ENCODE measurements at places on chromosomes 1 and 21.

GRCh38 chr1:52002038-52002917 lies 11.8 kb upstream of the RAB3B start:
- DNase-seq: peak; percentile 29

DNA sequence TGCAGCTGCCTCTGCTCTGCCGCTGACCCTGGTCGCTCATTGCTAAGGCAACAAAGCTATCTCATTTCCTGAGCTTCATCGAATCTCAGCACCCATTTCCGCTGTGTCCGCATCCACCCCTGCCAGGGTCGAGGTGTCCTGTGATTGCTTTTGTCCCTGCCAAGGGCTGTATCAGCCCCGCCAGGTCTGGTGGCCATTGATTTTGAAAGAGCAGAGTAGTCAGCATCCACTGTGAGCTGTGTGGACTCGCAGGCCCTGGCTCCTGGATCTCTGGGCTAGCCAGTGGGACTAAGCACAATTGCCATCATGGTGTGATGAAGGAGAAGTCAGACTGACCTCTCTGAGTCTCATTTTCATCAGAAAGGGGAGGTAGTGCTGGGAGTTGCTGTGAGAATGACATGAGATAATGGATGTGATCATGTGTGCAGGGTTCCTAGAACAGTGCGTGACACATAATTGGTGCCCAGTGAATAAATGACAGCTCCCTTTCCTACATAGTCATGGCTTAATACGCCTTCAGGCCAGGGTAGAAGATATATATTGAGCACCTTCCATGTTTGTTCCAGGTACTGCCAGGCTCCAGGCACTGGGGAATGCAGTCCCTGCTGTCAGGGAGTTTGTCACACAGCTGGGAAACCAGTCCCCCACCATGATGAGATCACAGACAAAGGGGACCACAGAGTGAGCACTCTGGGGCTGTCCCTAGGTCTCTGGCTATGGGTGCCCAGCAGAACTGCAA lies 32.1 kb downstream of the NAV1 start:
- no peak for DNase-seq

GRCh38 chr1:27360159-27361043 lies 6.4 kb downstream of the MAP3K6 start:
- DNase-seq: no peak

DNA sequence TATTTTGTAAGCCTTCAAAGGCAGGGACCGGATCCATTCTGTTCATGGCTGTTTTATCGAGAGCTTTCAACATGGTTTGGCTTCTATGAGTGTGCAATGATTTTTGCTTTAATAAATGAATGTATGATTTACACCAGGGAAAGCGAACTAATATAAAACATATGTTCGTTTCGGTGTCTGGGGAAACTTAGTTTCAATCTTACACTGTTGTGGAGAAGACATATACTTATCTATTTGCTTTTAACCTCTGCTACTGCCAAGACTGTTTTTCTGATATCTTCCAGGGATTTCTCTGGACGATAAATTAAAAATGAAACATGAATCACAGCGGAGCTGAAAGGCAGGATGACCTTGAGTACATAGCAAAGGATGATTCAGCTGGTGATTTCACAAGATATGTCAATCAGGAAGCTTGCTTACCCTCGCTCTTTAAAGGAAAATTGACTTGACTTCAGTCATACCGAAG lies 14.7 kb upstream of the CYYR1 start:
- DNase-seq: no peak

GRCh38 chr21:15243406-15243805 lies 178.6 kb upstream of the NRIP1 start:
- no peak for DNase-seq

GRCh38 chr1:5507340-5507739 lies 484.9 kb downstream of the NPHP4 start:
- no peak for DNase-seq

- DNase-seq: no peak
These were observed 12.3 kb upstream of the IL22RA1 start for GRCh38 chr1:24155011-24155782.

DNA sequence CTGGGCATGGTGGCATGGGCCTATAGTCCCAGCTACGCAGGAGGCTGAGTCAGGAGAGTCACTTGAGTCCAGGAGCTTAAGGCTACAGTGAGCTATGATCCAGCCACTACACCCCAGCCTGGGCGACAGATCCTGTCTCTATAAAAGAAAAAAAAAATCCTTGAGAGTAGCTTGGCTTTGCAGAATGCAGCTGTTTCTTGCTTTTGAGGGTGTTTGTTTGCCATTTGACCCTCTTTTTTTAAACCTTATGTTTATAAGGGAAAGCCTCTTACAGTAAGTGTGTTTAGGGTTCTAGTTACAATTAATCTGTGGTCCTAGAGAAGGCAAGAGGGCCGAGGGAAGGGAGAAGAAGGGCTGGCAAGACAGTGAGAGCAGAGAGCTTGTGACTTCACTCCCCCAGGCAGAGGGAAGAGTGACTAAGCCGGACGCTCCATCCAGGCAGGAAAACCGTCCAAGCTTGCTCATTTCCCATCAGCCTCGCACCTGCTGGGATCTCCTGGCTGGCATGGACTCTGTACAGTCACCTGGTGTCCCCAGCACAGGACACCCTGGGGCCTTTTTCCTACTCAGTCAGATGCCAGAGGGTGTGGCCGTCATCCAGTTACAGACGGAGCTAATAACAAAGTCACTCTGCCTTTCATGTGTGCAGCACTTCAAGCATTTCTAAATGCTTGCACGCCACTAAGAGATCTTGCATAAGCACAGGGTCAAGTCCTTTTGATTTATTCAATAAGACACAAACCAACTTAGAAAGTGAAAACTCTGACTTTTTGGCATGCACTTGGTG lies 55.5 kb upstream of the PSEN2 start:
- DNase-seq: no peak

- no peak for DNase-seq
These were observed 101.5 kb upstream of the IFFO2 start for GRCh38 chr1:19057784-19058475.

- DNase-seq: no peak
These were observed 12.9 kb upstream of the FTCD start for GRCh38 chr21:46168238-46168637.

DNA sequence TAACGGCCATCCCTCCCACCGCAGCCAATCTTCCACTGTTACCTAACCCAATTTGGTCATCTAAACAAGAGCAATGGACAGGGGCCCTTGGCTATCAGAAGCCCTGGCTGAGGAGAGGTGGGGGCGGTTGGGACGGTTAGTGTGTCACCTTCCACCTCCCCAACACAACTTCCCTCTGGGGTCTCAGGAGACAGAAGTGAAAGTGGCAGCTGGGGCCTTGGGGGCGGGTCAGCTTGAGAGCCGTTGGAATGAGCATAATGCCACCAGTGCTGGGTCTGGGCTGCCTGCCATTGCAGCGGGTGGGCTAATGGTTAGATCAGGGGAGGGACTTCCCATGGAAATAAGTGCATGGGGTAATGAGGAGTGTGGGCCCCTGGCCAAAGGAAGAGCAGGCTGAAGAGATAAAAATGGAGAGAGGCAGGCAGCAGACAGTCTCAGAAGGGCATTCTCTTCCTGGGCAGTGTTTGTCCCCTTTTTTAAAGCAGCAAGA lies 7.9 kb downstream of the MEF2D start:
- no peak for DNase-seq

GRCh38 chr1:236421022-236421421 lies 26.9 kb downstream of the EDARADD start:
- no peak for DNase-seq

- no peak for DNase-seq
These were observed 512.5 kb upstream of the LRRC7 start for GRCh38 chr1:69055194-69055593.

- DNase-seq: no peak
These were observed 65.5 kb downstream of the MEF2D start for GRCh38 chr1:156434989-156435544.

DNA sequence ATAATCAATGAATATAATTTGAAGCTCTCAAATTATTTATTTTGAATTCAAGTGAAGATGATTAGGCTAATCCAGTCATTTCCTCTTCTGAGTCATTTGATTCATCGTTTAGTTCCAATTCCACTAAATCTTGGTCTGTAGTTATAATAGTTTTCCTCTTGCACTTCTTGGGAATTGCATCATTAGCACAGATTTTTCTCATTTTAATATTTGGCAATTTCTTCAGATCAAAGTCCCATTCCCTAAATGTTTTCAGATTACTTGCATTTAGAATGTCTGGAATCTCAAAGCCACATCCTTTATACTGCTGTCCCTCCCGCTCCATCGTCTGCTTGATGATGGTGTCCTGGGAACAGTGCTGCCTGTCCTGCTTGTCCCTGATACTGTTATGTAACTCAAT lies 43.5 kb downstream of the MAST2 start:
- no peak for DNase-seq

DNA sequence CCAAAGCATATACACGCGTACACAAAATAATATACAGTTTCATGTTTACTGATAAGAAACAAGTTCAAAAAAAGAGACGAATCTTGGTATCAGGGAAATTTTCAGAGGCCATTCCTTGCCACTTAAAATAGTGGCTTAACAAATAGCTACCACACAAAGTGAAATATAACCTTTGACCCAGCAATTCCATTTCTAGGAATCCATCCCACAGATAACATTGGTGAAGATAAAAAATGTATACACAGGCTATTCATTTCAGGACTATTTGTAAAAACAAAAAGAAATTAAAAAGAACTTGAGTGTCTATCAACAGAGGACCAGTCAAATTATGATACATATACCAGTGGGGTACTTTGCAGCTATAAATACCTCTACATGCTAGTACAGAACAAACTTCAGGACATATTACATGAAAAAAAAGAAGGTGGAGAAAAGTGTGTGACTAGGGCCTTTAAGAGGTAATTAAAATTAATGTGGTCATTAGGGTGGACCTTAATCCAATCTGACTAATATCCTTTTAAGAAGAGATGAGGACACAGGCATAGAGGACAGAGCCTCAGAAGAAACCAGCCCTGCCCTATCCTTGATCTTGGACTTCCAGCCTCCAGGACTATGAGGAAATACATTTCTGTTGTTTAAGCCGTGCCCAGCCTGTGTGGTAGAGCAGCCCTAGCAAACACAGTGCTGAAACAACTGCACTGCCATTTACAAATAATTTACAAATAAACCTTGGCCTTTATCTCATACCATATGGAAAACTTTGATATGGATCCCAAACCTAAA lies 7.8 kb downstream of the UBE2G2 start:
- DNase-seq: no peak

DNA sequence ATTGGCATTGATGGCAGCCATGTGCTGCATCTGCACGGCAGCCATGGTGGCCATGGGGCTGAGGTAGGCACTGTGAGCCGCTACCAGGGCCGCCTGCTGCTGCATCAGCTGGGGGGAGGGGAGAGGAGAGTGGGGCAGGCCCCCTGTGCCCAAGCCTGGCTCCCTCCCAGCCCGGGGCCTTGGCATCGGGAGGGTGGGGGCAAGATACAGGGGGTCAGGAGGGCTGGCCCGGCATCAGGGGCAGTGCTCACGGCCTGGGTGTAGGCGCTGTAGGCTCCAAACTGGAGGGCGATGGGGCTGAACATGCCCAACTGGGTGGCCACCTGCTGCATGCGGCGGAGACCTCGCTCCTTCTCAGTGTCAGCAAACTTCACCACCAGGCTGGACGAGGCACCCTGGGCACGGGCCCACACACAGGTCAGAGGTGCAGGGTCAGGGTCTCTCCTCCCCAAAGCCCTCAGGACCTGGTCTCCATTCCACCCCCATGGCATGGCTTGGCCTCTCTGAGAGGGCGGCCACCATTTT lies 9.0 kb downstream of the CELF3 start:
- DNase-seq: no peak

DNA sequence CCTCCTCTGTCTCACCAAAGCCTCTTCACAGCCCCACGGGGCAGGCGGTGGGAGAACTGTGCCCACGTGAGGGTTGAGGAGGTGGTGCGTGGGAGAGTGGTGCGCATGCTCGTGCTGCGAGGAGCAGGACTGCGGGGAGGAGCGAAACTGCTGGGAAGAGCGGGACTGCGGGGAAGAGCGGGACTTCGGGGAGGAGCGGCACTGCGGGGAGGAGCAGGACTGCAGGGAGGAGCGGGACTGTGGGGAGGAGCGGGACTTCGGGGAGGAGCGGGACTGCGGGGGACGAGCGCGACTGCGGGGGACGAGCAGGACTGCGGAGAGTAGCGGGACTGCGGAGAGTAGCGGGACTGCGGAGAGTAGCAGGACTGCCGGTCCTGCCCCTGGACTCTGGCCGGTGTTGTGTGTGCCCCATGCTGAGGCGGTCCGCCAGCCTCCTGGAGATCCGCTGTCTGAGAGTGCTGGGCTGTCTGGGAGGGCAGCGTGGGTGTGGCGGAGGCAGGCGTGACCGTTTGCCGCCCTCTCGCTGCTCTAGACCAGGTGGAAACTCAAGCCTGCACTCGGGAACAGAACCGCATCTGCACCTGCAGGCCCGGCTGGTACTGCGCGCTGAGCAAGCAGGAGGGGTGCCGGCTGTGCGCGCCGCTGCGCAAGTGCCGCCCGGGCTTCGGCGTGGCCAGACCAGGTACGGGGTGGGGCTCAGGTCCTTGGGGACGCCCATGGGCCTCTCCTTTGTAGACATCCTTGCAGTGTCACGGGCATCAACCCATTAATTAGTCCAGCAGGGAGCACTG lies 24.6 kb downstream of the TNFRSF1B start:
- no peak for DNase-seq

- no peak for DNase-seq
These were observed 22.2 kb upstream of the GPR25 start for GRCh38 chr1:200850554-200850953.

DNA sequence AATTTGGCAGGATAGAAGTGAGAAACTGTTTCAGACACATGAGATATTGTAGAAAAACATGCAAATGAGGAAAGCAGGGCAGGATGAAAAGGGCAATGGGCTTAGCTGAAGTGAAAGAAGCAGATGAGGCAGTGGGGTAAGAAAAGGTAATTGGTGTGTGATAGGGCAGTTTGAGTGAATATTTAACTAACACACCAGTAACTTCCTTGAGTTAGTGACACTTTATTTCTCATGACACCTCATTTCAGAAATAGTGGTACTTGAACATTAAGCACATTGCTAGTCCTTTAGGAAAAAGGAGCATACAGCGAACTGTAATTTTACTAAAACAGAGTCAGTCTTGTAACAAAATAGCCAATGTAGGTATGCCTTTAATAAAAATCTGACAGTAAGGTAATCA lies 415.0 kb downstream of the DPYD start:
- DNase-seq: no peak

DNA sequence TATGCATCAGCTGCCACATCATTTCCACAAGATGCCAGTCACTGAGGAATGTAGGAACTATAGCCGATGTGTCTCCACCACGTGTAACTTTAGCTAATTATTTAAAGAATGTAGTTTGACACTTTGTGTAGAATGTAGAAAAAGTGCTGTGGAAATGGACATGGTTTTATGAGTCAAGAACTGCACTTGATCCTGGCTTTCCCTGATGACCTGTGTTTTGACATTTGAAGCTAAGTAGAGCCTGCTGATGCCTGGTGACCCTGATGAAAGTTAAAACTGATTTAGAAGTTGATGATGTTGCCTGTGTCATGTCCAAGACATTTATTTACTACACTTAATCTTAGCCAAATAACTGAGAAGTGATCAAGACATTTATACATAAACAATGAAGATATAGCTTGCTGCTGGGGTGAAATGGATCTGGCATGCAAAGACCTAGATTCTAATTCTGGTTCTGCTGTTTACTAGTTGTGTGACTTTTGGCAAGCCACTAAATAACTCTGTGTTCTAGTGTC lies 4.4 kb upstream of the OSBPL9 start:
- no peak for DNase-seq

- DNase-seq: no peak
These were observed 25.7 kb downstream of the ERG start for GRCh38 chr21:38472412-38473108.
